ENCODE measurements at places on chromosomes 1 and 21.

DNA sequence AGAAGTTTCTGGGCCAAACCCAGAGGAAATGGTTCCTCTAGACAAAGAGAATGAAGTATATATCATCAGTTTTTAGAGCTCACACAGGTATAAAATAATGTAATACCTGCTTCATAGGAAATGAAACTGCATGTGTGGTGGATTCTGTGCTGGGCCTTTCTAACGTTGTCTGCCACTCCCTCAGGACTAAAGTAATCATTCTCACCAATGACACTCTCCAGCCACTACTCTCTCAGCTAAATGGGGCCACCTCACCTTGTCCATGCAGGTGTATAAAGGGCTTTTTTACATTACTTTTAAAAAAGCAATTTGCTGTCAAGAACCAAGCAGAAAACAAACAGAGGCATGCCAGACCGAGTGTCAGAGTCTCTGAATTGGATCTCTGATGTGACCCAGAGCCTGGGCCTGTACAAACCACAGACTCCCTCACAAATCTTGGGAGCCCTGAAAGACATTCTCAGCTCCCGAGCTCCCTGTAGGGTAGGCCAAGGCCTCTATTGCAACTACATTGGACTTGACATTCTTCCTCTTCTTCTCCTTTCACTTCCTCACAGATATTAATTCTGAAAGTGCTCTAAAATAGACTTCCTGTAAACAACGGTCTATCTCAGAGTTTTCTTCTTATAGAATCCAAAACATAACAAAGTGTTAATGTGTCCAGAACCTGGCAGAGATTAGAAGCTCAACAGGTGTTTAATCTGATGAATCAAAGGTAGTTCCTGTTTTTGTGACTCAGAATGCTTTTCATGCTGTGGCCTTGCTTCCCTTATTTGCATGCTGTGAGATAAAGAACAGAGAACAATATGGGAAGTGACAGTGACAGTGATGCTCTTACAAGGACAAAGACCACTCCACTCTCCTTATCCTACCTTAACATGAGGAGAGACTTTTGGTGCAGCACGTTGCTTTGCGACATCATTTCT is 8.6 kb downstream of the AIM2 start:
- DNase-seq: no peak

DNA sequence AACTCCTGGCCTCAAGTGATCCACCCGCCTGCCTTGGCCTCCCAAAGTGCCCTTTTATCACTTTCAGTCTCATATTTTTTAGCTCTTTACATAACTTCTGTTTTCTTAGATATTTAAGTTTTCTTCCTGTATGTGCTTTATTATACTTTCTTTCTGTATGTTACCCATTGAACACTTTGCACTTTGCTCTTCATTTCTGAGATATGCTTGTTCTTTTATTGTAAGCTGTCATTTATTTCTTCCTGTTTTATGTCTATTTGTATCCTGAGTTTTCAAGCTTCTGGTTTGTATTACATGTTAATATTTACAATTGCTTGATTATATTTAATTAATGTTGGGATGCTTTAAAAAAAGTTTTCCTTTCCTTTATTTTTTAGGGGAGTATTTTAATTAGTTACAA is 35.7 kb downstream of the ZSCAN20 start:
- no peak for DNase-seq

- DNase-seq: no peak
Observed at GRCh38 chr1:100671601-100672000, 47.9 kb upstream of the VCAM1 start.

DNA sequence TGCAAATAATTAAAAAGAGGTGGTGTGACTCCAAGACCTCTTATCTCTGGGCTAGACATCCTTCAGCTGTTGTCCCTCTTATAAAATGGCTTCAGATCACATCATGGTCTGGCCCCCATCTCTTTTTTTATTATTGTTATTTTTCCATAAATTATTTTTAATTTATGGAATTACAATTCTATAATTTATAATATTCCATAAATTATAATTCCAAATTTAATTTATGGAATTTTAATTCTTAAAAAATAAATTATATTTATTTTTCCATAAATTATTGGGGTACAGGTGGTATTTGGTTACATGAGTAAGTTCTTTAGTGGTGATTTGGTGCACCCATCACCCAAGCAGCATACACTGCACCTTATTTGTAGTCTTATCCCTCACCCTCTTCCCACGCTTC is 65.9 kb upstream of the GJA5 start:
- no peak for DNase-seq

DNA sequence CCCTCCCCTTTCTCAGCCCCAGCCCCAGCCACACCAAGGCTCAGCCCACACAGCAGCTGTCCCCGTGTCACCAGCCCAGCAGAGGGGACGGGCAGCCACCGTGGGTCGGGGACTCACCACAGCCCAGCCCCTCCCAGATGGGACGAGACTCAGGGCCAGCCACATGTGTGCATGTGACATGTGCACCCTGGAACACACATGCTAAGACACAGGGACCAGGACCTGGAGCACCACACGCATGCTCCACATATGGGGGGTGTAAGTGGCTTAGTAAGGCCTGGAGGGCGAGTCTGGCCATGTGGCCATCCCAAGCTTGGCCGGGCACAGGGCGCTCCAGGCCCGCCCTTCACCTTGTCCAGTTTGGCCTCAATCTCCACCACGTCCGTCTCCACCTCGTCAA is 4.0 kb downstream of the ACAP3 start:
- no peak for DNase-seq

DNA sequence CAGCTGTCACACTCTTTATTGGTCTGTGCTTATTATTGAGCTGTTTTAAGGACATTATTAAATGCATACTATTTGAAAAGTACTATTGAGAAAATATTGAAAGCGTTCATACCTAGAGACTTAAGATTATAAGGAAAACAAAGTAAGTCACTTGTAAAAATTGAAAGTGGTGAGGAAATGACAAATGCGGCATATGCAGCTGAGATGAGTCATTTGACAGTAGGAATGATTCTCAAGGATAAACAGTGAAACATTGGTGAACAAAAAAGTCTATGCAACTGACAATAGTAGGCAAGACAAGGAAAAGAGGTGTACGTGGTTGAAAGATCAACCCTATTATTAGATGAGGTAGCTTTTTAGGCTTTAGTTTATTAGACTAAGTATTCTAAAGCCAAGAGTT is 82.6 kb upstream of the MAP10 start:
- no peak for DNase-seq

GRCh38 chr21:31878831-31879230 is 6.0 kb downstream of the HUNK start:
- DNase-seq: no peak

- no peak for DNase-seq
Observed at GRCh38 chr1:213680677-213681325, 307.0 kb upstream of the PROX1 start.

GRCh38 chr21:44018813-44019567 is 6.9 kb downstream of the TRAPPC10 start:
- no peak for DNase-seq

DNA sequence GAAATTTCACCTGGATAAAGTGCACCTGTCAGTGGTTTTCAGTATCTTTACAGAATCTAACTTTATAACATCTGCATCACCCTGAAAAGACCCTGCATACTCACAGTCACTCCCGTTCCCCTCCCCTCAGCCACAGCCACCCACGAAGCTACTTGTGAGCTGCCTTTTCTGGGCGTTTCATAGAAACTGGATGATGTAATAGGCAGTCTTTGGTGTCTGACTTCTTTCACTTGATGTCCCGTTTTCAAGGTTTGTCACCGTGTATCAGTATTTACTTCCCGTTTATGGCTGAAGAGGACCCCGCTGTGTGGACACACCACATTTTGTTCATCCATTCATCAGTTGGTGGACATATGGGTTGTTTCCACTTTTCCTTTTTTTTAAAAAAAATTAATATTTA is 47.8 kb upstream of the LRRC3 start:
- DNase-seq: no peak

All from stimulated activated CD4-positive, alpha-beta T cell treated with anti-CD3 and anti-CD28 coated beads, Interleukin-1b, Interleukin-23, amount 100 ng/mL, for 4 hours (primary cell).